ENCODE measurements at places on chromosomes 4 and X.
A peak's percentile ranks its signal among the peaks of the same experiment; 100 is the strongest.

GRCh38 chr4:80072228-80072743 lies 743 bp downstream of the ANTXR2 start:
- peak; percentile 46 for DNase-seq

DNA sequence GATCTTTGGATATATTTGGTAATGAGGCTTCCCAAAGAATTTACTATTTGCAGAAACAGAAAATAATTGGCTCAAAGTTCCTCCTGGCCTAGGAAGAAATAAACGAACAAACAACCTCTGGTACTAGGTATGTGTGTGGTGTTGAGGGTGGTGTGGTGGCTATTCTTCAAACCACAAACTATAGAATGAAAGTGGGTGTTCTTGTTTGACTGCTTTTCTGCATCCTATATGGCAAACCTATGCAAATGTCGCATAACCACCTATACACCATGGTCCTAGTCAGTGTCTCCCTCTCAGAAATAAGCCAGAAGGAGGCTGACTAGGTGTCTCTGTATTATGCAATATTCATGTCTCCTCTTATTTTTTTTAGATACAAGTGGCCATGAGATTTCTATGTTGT lies 106.6 kb upstream of the PCDH18 start:
- DNase-seq: no peak

DNA sequence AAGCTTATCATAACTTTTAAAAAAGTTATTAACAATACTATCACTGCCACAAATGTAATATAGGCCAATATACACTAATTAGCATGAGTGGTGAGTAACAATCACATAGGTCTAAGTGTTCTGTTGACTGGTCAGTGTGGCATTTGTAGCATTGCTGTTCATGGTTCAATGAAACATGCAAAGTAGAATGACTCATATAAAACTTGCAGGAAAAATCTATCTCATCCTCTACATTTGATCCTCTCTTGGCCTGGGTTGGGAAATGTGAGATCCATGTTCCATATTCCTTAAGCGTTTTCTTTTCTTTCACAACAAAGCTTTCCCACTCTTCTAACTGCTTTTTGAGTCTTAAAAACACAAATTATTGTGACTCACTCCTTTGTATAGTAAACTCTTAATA lies 1418.7 kb downstream of the FSTL5 start:
- DNase-seq: no peak

GRCh38 chr4:11801466-11802446 lies 373.1 kb upstream of the HS3ST1 start:
- DNase-seq: no peak

DNA sequence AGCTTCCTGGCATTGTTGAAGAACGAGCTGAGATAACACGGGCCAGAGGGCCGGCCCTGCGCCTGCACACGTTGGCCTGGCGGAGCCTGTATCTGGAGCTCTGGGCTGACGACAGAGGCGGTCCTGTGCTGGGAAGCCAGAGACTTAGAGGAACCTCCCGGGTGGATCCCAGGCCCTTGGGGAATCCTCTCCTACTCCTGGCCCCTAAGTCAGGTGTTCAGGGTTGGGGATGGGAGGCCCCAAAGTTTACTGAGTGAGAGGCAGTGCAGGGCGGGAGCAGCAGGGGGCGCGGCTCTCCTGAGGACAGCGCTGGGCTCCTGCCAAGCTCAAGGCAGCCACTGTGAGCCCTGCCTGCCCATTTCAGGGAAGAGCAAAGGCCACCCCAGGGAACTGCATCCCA lies 2.5 kb upstream of the HTRA3 start:
- DNase-seq: no peak

GRCh38 chr4:146224326-146224966 lies 10.1 kb downstream of the REELD1 start:
- DNase-seq: no peak

DNA sequence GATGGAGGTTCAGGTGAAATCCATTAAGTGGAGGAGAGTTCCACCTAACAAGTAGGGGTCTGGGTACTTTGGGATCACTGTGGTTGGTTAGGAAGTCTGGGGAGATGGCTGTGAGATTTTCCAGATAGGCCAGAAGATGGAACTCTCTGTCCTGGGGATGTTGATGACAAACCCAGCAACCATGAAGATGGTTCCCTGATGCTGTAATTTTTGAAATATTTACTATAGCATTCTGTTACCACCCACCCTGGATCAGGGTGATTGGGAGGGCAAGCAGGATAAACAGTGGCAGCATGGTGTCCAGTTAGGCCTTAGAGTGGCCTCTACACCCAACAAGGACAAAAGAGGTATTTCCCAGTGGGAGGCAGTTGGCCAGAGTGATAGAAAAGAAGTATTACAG lies 15.9 kb upstream of the NELFA start:
- no peak for DNase-seq

- no peak for DNase-seq
Measured at GRCh38 chrX:39367416-39367815, 566.2 kb downstream of the MID1IP1 start.

DNA sequence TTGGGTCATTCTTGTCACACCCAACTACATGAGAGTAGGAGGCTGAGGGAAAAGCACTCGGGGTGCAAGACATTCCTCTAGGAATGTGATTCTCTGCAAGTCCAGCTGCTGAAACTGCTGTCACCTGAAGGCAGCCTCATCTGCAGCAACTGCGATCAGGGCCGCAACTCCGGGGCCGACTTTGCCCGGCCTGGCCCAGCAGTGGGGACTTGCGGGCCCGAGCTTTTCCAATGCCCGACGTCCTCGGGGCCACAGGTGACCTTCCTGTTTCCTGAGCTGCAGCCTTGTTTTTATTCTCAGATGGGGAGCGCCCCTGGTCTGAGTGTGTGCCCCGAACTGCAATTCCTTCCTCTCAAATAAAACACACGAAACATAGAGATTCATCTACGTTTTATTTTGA lies 104.7 kb upstream of the NKX1-1 start:
- DNase-seq: no peak

GRCh38 chr4:161252520-161253141 lies 911.2 kb downstream of the FSTL5 start:
- DNase-seq: no peak

DNA sequence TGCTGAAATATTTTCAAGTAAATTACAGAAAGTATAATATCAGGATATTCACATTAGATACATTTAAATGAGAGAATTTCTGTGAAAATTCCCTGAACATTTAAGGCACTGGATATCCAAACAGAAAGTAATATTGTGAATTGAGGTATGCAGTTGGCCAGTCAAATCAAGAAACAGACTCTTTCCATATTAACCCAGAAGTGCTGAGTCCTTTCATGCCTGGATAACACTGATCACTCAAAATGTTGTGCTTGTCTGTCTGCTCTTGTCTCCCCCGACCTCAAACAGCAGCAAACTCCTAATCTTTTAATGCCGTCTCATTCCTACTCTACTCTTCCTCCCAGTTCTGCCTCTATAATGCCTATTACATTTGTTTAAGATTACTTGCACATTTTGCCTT lies 51.2 kb downstream of the TBC1D9 start:
- DNase-seq: no peak

GRCh38 chr4:76579596-76580375 lies 144.8 kb downstream of the SHROOM3 start:
- DNase-seq: no peak

- no peak for DNase-seq
Measured at GRCh38 chr4:120327276-120327675, 260.6 kb upstream of the MAD2L1 start.

- DNase-seq: no peak
Measured at GRCh38 chr4:80015407-80016189, 57.4 kb downstream of the ANTXR2 start.

DNA sequence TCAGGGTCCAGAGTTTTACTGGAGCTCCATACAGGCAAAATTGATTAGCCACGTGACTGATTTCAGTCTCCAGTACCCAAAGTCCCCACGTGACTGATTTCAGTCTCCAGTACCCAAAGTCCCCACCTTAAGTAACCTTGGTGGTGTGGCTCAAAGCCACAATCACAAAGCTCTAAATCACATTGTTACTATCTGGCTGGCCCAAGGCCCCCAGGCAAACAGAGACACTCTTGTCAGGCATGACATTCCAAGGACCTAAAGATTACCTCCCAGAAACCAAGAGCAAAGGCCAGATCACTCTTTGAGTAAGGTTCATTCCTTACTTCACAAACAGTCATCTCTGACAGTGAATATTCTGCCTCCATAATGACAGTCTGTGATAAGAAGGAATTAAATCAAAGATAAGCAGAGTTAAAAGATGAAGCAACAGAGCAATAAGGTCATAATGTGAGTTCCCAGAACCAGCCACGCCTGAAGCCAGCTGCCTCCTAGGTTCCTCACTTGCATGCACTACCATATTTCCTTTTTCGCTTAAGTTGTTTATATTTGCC lies 78.5 kb downstream of the ANXA3 start:
- DNase-seq: no peak

- no peak for DNase-seq
Measured at GRCh38 chr4:74659576-74660411, 134.5 kb downstream of the BTC start.

DNA sequence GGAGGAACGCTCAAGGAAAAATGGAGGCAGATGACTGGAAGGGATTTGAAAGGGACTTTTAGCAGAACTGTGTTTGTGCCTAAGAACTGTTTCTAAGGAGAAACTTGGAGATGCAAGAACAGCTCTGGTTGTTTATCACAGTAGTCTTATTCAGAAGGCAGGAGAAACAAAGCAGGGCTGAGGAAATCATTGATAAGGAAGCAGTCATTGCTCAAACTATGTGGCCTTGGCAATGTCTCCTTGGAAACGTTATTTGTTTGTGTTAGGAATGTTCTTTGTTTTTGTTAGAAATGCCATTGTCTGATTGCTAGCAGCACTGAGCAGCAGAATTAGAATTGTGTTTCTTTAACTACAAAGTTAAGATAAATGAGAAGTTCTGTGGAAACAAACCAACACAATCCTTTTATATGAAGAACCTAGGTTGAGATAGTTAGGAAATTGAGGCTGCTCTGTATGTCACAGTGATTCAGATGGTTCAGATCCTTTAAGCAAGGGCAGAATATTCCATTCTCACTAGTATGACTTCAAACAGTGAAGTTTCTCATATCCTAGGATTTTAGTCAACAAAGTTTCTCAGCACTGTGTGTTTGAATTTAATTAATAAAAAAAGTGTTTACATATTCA lies 1191.3 kb upstream of the IGFBP7 start:
- no peak for DNase-seq

DNA sequence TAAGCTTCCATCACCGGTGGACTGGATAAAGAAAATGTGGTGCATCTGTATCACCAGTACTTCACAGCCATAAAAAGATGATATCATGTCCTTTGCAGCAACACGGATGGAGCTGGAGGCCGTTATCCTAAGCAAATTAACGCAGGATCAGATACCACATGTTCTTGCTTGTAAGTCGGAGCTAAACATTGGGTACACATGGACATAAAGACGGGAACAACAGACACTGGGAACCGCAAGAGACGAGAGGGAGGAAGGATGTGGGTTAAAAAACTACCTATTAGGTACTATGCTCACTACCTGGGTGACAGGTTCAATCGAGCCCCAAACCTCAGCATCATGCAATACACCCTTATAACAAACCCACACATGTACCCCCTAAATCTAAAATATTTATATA lies 16.3 kb upstream of the IDS start:
- no peak for DNase-seq

DNA sequence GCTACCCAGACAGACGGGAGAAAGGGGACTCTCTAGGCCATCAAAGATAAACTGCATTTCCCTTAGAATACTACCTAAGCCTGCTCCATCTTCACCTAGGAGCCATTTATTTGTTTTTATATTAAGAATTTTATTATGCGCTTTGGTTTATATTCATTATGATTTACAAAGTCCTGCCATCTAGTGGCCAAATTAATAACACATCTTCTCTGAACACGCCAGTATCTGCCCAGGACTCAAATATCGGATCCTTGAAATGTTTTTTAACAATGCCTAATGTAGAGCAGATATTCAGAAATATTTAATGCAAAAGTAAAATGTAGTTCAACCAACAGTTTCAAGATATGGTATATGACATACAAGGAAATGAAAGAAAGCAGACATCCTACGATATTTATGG lies 20.8 kb upstream of the PRPS2 start:
- DNase-seq: no peak

GRCh38 chrX:115988825-115989224 lies 181.7 kb upstream of the AGTR2 start:
- DNase-seq: no peak

Data from stimulated activated CD8-positive, alpha-beta memory T cell treated with anti-CD3 and anti-CD28 coated beads, Interleukin-4, amount 100 ng/mL, for 4 hours (primary cell).